ENCODE measurements at places on chromosomes 7 and 10.
A peak's percentile ranks its signal among the peaks of the same experiment; 100 is the strongest.

DNA sequence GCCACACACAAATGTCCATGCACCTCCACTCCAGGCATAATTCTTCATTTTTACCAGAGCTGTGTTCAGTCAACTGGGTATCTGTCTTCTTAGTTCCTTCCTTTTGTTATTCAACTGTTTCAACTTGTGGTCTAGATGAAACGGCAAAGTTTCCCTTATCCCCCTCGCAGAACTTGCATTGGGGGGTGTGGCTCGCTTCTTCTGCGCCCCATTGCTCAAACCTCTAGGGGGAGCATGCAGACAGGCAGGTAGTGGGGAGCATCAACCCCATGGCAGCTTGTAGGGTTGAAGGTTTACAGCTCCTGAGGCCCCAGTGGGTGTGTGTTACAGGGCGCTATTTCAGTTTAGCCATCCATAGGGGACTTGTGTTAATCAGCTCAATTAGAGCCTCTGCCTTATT, 38.3 kb upstream of the COBL start:
- DNase-seq: no peak

DNA sequence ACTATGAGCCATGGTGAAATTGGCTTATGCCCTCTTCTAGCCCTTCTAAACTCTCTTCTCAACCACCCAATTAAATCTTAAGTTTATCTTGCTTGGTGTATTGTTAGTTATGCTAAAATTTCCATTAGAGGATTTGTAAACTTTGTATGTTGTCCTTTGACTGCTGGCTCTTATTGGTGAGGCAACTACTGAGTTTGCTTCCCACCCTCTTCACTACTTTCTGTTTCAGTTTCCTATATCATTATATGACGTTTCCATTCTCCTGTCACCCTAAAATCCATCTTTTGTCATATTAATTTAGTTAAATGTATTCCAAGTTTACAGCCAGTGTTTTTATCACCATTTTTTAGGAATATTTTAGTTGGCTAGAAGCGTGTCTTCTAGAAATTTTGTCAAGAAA, 80.9 kb upstream of the VWC2 start:
- DNase-seq: no peak

DNA sequence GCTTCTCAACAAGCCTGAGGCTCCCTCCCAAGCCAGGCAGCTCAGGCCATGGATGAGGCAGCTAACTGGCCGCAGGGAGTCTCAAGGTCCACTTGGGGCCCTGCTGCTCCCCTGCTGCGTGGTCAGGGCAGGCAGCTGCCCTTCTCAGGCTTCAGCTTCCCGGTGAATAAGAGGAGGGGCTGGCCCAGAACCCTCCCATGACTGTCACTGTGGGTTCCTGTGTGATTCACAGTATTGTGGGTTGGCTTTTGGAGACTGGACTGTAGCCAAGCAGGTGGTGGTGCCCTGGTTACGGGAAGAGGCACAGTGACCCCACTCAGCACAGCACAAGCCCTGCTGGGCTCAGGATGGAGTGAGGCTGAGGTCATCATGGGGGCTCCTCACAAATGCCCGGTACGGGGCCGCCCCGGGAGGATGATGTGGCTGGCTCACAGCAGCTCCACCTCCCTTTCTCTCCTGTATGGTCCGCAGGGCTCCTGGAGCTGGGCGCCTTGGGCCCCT, 189.8 kb downstream of the HECW1 start:
- no peak for DNase-seq

GRCh38 chr10:73494877-73495225, 973 bp downstream of the PPP3CB start:
- no peak for DNase-seq

DNA sequence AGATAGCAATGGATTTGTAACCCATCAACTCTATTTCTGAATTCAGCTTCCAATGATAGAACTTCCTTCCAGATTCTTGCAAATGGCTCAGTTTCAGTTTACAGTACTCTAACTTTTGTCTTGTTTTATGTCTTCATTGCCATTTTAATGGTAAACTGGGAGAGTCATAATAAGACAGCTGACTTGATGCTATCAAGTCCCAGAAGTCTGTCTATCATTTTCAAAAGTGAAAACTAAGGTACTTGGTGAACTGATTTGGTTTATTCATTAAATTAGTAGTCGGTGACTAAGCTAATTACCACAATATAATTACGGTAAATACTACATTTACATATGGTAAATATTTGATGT, 25.0 kb downstream of the RTKN2 start:
- DNase-seq: no peak

DNA sequence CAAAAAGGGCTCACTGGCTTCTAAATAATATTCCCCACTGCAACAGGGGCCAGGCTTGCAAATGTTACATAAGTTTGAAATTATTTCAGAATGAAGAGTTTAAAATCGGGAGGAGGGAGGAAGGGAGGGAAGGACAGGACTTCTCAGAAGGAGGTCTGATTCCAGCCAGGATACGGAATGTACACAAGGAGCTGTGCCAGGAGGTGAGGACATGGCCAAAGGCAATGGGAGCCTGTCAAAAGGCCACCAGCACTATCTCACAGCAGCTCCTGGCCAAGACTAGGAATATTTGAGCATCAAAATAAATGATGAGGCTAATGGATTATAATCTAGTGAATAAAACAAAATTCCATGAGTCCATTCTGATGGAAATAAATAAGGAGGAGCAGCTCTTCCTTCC, 18.6 kb upstream of the DRGX start:
- DNase-seq: no peak

DNA sequence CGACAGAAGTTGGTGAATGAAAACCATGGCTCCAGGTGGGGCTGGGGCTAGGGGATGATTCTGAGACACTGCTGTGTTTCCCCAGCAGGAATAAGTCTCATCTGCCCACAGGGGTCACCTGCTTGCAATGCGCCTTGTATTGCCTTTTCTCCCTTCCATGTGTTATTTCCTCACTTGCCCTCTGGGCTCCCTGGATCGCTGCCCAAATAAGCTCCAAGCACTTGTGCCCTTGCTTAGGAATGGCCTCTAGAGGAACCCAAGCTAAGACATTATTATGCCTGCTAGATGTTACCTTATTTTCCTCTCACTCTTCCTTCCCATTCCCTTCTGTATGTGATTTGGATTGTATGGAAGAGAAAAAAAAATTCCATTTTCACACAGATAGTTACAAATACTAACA, 24.8 kb upstream of the PLPP4 start:
- DNase-seq: no peak

DNA sequence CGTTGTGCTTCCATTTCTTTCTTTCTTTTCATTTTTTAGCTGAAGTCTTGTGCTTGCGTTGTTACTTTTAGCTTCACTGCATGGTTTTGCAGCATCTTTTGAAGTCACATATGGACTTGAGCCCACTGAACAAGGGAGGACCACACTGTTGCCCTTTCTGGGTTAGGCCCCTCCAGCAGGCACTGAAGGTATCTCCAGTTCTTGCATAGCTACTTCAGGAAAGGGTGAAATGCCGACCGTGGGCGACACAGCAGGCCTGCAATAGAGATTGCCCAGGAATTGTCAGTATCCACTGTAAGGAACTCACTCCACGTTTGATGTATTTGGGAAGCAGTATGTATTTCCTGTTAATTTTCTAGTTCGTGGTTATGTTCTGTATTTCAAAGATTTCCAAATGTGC, 85.1 kb downstream of the WDR37 start:
- no peak for DNase-seq

DNA sequence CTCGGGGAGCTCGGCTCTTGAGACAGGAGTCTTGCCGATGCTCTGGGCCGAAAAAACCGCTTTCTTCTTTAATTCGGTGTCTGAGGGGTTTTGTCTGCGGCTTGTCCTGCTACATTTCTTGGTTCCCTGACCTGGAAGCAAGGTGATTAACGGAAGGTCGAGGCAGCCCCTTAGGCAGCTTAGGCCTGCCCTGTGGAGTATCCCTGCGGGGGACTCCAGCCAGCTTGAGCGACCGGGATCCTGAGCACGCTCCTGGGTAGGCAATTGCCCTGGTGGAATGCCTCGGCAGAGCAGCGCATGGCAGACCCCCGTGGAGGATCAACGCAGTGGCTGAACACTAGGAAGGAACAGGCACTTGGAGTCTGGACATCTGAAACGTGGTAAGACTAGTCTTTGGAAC, 30.5 kb upstream of the GHITM start:
- no peak for DNase-seq

- no peak for DNase-seq
Measured at GRCh38 chr7:34776748-34777358, 118.8 kb downstream of the NPSR1 start.

DNA sequence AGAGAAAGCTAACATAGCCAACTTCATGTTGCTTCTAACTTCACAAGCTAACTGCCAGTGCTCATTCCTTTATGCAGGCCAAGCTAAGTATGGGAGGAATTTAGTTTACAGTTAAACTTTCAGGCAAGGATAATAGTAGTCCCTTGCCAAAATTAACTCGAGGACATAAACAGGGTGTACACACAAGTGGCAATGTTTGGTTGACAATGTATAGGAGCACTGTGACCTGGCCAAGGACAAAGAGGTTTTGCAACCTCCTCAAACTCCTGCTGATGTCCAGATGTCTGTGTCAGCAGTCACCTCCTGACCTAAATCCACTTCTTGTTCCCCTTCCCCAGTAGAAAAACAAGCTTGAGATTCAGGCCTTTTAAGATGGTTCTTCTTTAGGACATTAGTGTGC, 494.6 kb upstream of the KLF6 start:
- DNase-seq: no peak

GRCh38 chr10:11110539-11110938, 92.9 kb downstream of the CELF2 start:
- DNase-seq: no peak

- DNase-seq: no peak
Measured at GRCh38 chr7:45188736-45189135, 31.1 kb downstream of the RAMP3 start.

GRCh38 chr7:20541608-20542349, 73.7 kb upstream of the ABCB5 start:
- no peak for DNase-seq

GRCh38 chr7:101537935-101538595, 91.0 kb downstream of the MYL10 start:
- no peak for DNase-seq

- no peak for DNase-seq
Measured at GRCh38 chr7:92808006-92808405, 28.4 kb downstream of the CDK6 start.

DNA sequence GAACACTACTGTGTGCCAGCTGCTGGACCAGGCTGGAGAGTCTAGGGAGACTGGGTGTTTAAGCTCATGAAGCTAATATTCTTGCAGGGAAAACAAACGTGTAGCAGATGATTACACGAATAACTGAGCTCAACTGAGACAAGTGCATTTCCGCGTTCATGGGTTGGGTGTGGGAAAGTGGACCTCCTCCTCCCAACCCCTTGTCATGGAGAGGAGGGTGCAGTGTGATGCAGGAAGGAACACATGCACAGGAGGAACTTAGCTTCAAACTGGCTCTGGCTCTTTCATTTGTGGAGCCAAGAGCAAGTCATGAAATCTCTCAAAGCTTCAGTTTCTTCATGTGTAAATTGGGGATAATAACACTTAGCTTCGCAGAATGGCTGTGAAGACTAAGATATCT, 204.3 kb downstream of the ARHGAP12 start:
- DNase-seq: no peak

- DNase-seq: no peak
Measured at GRCh38 chr10:14548474-14548873, 217.8 kb upstream of the FRMD4A start.

GRCh38 chr10:125103466-125103865, 56.9 kb downstream of the CTBP2 start:
- no peak for DNase-seq

DNA sequence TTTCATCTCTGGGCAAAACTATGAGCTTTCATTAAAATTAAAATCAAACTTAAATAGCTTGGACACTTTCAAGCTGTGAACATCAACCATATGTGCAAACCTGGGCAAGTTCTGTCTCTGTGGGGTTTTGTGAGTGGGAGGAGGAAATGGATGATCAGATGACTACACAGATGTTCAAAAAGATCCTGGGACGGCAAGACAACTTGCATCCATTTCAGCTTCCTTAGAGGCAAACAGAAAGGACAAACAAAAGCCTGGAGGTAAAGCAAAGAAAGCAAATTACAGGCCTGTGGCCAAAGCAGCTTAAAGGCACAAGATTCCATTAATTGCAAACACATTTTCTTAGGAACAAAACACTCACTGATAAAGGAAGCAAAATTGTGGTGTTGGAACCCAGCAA, 222.2 kb downstream of the NEBL start:
- DNase-seq: no peak

DNA sequence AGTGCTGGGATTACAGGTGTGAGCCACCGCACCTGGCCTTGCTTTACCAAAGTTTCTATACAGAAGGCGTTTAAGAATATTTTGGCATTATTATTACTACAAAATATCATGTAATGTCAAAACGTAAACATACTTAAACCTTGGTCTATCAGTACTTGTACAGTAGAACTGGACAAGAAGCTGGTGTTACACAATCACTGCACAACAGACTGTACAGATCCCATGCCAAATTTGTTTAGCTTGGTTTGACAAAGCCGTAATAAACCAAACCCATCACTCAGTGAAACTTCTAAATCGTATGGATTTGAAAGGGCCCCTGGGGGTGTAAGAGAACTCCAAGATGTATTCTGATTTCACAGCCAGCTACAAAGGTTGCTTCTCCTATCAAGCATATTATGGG, 51.8 kb upstream of the RHEB start:
- no peak for DNase-seq

- DNase-seq: no peak
Measured at GRCh38 chr10:126185676-126186447, 202.4 kb downstream of the ADAM12 start.

DNA sequence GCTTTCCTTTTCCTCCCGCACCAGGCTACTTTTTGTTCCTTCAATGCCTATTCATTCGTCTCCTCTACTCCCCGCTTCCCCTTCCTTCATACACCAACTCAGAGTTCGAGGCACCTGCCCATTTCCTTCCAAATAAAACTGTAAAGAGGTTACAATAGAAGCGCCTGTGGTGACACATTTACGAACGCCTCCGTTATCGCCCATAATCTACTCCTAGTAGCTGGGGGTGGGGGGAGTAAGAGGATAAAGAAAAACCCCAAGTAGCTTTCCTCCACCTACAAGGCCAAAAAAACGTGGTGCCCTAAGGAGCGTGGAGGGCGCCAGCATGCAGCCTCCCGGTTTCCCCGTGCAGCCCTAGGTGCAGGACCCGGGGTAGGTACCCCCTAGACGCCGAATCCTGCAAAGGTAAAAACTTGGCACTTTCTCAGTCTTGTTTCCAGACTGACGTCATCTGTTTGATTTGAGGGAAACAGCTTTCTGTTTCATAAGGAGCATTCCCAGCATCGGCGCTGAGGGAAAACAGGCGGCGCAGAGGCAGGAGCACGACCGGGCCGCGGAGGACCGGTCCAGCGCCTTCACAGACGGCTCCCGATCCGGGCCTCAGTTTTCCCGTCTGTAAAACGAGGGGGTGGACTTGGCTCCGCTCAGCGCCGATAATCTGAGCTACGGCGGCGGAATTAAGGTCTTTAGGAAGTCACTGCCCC, 922 bp downstream of the PPA1 start:
- peak; percentile 63 for DNase-seq
